ENCODE measurements at places on chromosomes 3 and 15.

DNA sequence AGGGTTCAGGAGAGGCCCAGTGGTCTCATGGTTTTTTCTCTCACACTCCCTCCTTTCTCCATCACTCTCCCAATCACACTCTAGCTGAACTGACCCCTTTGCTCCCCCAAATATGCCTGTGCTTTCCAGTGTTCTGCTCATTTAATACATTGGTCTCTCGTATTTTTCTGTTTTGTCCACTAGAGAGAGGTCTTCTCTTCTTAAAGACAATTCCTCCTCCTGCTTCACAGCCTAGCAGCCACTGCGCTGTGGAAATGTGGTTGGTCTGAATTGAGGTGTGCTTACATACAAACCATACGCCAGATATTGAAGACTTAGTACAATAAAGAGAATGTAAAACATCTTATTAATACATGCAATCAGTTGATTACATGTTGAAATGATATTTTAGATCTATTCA, 60.6 kb upstream of the XCR1 start:
- no peak for DNase-seq

DNA sequence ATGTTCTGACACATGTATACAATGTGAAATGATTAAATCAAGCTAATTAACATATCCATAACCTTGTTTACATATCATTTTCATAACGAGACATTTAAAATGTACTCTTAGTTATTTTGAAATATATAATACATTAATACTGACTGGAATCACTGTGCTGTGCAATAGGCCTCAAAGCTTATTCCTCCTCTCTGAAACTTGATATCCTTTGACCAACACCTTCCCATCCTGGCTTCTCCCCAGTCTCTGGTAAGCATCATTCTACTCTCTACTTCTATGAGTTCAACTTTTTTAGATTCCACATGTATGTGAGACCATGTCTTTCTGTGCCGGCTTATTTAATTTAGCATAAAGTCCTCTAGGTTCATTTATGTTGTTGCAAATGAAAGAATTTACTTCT, 47.1 kb upstream of the IL20RB start:
- DNase-seq, result no peak

DNA sequence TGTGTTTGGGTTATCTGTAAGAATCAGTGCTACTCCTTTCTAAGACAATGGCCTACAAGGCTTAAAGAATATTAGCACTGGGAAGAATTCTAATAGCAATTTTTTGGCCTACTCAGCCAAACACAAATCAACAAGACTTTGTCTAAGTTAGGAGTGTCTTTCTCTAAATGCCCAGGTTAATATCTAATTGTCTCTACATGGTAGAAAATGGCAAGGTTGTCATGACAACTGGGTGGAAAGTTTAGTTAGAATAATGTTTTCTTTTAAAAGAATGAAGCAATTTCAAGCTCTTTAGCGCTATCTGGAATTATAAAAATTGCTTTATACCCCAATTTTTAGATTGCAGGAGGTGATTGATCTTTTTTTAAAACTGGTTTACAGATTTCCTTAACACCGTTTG, 396.8 kb downstream of the TUSC7 start:
- no peak for DNase-seq

DNA sequence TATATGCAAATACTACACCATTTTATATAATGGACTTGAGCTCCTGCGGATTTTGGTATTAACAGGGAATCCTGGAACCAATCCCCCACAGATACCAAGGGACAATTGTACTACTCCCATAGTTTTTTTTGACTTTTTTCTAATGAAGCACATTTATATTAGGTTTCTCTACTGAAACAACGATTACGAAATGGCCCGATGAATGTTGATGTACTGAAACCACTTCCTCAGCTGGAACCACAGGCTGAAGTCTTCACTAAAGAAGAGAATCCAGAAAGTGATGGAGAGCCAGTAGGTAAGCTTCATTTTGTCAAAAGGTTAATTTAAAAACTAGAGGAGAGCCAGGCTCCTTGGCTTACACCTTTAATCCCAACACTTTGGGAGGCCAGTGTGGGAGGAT, 121.5 kb upstream of the LRRFIP2 start:
- DNase-seq, result no peak

DNA sequence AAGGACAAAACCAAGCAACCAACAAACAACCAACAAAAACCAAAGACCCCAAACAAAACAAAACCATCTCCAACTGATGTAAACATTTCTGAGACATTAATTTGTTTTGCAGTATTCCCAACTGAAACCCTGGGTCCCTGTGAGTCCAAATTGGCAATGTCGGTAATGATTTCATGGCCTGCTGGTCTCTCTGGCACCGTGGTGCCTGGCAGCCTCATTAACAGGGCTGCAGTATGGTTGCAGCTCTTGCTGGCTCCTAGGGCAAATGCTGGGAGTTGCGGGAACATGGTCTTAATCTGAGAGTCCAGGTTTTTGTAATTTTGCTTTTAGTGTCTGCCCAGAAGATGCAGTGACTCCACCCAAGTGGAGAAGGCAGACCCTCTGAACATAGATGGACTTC, 128.3 kb downstream of the SV2B start:
- DNase-seq, result no peak

DNA sequence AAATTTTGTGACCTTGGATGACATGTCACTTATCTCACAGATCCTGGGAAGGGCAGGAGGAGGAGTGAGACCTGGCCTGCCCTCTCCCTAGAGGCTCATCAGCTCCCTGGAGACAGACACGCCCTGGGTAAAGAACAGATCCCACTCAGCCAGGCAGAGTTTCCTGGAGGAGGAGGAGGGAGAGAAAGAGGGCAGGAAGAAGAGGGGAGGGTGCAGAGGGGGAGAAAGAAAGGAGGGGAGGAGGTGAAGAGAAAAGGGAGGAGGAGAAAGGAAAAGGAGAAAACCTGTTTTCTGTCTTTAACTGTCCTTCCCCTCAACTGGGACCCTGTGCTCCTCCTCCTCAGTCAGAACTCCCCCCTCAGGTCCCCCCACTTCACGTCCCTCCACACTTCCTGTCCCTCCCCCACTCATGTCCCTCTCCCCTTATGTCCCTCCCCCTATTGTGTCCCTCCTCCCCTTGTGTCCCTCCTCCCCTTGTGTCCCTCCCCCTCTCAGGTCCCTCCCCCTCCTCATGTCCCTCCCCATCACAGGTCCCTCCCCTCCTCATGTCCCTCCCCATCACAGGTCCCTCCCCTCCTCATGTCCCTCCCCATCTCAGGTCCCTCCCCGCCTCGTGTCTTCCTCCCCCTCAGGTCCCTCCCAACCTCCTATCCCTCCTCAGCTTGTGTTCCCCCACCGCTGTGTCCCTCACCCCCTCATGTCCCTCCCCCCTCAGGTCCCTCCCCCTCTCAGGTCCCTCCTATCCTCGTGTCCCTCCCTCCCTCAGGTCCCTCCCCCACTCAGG, 52.3 kb upstream of the CGNL1 start:
- DNase-seq, result no peak

DNA sequence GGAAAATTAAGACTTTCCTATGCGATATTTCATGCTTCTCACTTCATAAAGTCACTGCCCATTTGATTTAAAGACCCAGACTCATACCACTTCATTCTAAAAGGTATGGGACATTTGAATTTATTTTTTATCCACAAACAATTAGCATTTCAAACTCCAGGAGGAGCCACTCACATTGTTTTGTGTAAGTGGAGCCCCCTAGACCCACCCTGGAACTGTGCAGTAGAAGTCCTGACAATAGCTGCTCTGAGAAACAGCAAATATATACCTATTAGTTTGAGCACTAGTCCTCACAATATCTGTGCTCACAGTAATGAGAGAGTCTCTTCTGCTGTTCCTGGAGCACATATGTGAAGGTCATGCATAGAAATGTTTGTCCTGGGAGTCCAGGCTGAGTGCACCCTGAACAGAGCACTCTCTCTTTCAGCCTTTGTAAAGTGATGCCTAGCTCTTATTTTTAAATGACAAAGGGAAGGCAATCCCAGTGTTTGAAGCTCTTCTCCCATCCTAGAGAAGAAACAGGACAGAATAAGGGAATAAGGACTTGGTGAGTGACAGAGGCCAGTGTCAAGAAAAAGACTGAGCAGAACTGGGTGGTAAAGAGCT, 127.5 kb upstream of the STRIT1 start:
- no peak for DNase-seq

- DNase-seq, result peak; percentile 61
These were observed 81.6 kb downstream of the OCA2 start for GRCh38 chr15:28017423-28017924.

DNA sequence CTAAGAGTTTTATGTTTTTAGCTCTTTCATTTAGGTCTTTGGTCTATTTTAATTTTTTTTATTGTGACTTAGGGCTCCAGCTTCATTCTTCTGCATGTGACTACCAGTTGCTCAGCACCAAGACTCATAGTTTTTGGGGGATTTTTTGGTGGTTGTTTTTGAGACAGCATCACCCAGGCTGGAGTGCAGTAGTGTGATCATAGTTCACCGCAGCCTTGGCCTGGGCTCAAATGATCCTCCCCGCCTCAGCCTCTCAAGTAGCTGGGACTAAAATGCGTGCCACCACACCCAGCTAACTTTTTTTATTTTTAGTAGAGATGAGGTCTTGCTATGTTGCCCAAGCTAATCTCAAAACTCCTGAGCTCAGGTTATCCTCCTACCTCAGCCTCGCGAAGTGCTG, 19.4 kb downstream of the CDV3 start:
- no peak for DNase-seq

DNA sequence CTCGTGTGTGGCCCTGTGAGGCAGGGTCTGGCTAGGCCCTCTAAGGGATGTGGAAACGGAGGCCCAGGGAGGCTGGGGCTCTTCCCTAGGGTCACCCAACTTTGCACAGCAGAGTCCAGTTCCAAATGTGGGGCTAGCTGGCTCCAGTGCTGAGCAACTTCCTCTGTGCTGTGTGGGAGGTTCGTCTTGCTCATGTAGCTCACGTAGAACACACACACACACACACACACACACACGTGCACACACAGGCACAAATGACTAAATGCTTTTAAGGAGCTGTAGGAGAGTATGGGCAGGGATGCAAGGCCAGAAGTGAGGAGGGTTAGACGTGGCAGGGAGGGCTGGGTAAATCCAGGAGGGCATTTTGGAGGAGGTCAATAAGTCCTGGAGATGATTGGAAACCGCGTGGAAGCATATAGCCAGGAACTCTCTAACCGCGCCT, 213.8 kb downstream of the RPLP1 start:
- no peak for DNase-seq

GRCh38 chr15:81526029-81526428, 152.0 kb upstream of the TMC3 start:
- no peak for DNase-seq

DNA sequence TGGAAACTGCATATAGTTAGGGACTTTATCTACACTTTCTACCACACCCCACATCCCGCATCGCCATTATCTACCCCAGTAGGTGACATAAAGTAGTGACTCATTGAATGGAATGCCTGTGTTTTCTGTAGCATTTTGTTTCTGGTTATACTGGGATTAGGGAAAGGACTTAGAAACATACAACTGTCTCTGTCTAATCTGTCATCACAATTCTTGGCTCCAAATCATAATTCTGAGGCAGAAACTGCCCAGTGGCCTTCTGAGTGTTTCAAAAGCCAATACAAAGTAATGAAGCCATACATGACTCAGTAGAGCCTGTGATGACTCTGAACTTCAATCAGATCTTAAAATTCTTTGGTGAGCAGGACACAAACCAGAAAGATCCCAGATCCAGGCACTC, 115.7 kb upstream of the CHRM5 start:
- DNase-seq, result no peak

GRCh38 chr15:83287541-83288027, 3.1 kb upstream of the BNC1 start:
- DNase-seq, result no peak

DNA sequence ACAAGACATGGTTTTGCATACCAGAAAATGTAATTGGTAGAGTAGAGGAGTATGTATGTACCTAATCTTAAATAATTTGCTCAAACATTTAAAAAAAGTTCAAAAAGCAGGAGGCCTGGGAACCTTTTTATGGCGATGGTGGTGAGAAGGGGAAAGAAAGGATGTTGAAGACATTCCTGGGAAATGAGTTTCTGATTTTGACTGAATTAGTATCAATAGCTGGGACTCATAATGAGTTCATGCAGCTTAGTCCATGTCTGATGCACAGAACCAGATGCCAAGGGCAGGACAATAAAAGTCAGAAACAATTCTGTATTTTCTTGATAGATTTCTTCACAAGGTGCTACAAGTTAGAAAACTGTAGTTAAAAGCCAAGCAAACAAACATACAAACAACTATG, 395.3 kb downstream of the GAP43 start:
- DNase-seq, result no peak

DNA sequence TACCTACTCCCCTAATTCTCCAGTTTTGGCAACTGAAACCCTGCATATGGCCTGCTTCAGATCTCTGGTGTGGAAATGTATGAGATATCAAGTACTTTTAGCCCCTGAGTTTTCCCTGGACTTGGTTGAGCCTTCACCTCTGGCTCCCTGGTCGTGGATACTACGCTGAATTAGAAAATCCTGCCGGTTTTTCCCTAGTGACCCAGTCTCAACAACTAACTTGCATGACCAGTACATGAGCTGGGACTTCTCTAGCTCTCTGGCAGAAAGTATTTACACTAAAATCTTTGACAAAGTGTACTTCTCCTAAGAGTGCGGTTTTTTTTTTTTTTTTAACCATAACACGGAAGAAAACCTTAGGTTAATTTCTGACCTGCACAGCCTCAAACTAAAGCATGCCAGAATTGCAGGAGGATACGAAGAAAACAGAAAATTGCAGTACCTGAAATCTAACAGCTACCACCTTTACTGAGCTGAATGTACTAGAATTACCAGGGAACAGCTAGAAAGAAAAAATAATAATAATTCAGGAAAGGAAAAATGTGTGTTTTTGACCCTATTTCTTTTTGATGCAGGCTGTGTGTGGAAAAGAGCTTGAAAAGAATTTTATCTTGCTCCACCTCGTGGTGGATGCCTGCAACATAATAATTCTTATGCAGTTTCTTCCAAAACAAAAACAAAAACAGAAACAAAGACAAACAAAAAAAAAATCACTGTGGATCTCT, 165.6 kb downstream of the GMNC start:
- DNase-seq, result no peak

DNA sequence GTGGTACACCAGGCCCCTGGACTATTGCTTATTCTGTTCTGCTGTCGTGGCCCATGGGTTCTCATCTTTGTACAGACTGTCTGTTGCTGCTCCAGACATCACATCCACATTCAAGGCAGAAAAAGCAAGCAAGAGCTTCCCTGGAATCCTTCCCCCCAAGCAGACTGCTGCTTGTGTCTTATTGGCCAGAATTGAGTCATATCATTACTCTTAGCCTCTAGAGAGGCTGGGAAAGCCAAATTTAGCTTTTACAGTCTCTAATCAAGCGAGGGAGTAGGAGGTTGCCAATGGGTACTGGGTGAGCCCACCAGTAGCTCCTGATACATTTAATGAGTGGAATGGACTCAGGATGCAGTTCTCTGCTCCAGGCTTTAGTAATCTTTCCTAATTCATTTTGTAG, 39.4 kb downstream of the RAB6B start:
- no peak for DNase-seq

GRCh38 chr3:160828880-160829279, 72.8 kb downstream of the PPM1L start:
- no peak for DNase-seq

DNA sequence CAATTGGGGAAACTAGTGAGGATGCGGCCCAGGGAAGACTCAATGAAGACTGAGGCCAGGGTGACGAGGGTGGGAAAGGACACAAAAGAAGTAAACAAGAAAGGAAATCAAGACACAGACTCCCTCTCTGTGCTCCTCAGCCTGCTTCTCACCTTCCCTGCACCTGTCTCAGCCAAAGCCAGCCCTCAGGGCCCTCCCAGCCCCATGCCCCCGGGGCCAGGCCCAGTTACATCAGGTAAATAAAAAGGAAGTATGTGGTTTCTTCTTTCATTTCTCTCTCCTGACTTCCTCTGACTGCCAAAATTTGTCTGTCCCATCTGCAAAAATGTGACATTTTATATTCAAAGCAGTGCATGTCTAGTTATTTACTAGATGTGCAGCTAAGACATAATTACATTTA, 328.0 kb downstream of the UACA start:
- DNase-seq, result no peak
